ENCODE measurements at places on chromosomes 7 and 10.

DNA sequence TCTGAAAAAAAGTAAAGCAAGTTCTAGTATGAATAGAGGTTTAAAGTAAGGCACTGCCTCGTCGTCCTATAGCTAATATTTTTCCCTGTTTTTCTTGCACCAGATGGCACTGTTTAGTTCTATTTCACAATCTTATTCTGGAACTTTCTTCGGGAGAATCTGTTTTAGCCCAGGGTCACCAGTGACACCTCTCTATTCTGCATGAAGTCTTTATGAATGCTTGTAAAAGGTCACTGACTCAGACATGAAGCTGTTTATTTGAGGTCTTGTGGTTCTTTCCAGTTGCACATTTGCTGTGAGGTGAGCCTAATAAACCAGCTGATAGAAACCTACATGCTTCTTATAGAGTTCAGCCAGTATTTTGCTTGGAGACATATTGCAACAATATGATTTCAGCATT, 444.3 kb downstream of the AUTS2 start:
- DNase-seq: no peak

- no peak for DNase-seq
Measured at GRCh38 chr7:40947566-40947965, 755.3 kb downstream of the INHBA start.

- no peak for DNase-seq
Measured at GRCh38 chr10:1736144-1736971, 967 bp downstream of the ADARB2 start.

GRCh38 chr10:47260505-47261111, 39.4 kb upstream of the GDF10 start:
- no peak for DNase-seq

- DNase-seq: no peak
Measured at GRCh38 chr10:128704716-128705115, 578.5 kb upstream of the MKI67 start.

DNA sequence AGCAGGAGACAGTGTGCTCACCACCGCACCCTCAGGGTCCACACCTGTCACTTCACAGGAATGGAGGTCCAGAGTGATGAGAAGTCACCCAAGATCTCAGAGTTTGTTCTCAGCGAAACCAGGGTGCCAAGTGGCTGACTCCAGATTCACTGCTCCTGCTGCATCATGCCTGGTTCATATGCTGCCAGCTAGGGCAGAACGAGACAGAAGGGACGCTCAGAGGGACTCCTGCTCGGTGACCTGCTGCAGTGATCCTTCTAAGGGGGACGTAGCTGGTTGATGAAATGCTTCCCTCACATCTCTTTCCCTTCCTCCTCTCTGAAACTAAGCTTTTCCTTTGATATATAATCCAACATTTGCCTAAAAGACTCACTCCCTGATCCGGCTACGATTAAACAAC, 248.5 kb downstream of the SFMBT2 start:
- DNase-seq: no peak

- no peak for DNase-seq
Measured at GRCh38 chr7:138512092-138512858, 52.2 kb downstream of the TRIM24 start.

GRCh38 chr10:31133792-31134310, 102.2 kb upstream of the ZNF438 start:
- peak; percentile 52 for DNase-seq

DNA sequence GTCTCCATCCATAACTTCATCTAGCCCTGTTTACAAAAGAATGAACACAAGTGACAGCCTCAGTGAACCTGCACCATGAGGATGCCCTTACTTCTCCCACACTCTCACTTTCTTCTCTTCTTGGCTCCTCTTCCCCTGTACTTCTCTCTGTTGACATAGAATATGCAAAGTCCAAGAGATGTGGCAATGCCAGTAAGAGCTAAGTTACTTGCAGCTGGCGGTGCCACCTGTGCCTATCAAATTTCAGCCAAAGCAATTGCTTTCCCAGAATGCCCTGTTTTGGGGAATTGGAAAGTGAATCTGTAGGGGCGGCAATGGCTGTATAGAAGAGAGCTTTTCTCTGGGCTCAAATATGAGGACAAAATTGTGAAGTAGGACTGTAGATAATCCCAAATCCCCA, 557.8 kb downstream of the AUTS2 start:
- no peak for DNase-seq

GRCh38 chr7:7521259-7521658, 14.4 kb downstream of the COL28A1 start:
- DNase-seq: no peak

DNA sequence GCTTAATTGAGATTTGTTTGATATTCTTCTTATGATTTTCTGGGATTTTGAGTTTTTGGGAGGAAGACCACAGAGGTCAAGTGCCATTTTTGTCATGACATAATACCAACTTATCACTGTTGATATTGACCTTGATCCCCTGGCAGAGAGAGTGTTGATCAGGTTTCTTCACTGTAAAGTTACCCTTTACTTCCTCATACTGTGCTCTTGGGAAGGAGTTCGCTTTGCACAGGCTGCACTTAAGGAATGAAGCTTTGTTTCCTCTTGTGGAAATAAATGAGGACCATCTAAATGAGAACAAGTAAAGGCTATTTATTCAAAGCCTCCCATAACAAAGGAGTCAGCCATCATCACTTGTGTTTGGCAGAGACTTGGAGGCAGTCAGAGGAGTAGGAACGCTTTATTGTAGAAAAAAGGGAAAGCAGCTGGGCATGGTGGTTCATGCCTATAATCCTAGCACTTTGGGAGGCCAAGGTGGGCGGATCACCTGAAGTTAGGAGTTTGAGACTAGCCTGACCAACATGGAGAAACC, 16.1 kb downstream of the ST7 start:
- no peak for DNase-seq

GRCh38 chr10:3766046-3766756, 18.8 kb downstream of the KLF6 start:
- DNase-seq: no peak

DNA sequence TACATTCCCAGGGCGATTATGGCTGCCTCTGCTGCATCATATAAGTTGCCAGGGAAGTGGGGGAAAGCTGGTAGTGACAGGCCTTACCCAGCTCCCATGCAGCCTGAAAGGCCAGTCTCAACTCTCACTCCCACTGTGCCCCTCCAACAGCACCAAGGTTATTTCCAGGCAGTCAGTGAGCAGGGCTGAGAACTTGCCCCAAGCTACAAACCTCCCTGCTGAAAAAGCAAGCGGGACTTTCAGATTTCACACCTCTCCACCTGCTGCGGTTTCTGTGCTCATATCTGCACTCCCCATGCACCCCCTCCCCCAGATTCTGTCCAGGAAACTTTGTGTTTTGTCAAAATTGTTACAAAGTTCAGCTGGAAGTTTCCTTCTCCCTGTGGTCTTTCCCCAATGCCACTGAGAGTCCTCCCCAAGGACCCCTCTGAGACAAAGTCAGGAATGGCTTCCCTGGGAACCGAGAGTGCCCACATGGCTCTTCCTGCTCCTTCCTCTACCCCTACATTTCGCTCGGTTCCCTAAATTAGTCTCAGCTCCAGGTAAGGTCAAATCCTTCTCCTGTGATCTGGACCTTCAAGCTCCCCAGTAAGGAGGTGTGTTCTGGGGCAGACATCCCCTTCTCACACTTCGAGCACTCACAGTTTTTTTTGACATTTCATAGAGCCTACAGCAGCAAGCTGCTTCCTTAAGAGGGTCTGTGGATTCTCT, 25.3 kb upstream of the WNT2 start:
- no peak for DNase-seq

GRCh38 chr10:50919010-50919409, 33.6 kb upstream of the A1CF start:
- no peak for DNase-seq

- DNase-seq: no peak
Measured at GRCh38 chr7:7014827-7015595, 167.3 kb upstream of the C1GALT1 start.

- no peak for DNase-seq
Measured at GRCh38 chr7:41207141-41207540, 495.7 kb downstream of the INHBA start.

DNA sequence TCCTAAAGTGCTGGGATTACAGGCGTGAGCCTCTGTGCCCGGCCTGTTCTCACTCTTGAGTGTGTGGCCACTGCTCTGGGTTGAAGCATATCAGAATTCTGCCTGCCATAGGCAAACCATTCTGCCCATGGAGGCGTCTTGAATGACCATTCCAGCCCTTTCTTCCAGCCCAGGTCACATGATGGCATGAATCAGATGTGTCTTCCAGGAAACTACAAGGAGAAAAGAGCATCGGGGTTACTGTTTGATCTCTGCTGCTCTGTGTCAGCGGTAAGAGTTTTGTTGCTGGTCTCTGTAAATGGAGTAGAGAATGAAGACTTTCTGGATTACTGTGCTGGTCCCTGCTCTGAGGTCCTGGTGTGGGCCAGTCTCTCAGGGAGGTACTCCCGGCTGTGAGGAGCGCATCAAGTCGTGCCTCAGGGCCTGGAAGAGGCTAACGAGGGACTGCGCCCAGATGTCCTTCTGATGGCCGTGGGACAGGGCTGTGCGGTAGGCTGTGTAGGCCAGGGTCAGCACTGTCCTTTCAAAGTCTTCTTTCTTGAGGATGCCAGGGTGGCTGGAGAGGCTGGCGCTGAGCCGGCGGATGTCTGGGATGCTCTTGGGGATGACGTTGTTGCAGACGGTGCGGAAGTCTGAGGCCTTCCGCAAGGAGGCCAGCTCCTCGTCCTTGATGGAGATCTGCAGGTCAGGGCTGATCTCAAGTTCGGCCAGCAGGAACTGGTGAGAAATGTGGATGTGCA, 5.8 kb upstream of the SLC13A4 start:
- no peak for DNase-seq

GRCh38 chr7:22885797-22886261, 63.2 kb upstream of the TOMM7 start:
- no peak for DNase-seq

DNA sequence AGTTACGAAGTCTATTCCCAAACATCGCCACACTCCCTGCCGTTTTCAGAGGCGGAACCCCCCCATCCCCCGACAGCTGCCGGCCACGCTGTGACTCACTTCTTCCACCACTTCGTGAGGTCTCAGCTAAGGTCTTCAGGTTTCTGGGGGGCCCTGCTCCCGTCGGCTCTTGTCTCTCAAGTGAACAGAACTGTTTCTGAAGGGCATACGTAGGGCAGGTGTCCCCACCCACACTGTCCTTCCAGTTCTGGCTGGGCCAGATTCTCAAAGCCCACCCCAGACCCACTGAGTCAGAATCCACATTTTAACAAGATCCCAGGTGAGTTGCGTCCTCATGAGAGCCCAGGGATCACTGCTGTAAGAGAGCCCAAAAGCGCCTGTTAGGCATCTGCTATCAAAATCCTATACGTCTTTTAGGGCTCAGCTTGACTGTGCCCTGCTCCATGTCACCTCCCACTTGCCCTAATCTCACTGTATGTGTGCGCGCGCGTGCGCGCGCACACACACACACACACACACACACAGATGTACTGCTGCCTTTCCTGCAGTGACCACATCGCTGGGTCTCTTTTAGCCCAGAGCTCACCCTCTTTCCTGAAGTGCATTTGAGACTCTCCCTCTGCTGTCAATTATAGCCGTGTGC, 78.8 kb downstream of the PROSER2 start:
- no peak for DNase-seq

DNA sequence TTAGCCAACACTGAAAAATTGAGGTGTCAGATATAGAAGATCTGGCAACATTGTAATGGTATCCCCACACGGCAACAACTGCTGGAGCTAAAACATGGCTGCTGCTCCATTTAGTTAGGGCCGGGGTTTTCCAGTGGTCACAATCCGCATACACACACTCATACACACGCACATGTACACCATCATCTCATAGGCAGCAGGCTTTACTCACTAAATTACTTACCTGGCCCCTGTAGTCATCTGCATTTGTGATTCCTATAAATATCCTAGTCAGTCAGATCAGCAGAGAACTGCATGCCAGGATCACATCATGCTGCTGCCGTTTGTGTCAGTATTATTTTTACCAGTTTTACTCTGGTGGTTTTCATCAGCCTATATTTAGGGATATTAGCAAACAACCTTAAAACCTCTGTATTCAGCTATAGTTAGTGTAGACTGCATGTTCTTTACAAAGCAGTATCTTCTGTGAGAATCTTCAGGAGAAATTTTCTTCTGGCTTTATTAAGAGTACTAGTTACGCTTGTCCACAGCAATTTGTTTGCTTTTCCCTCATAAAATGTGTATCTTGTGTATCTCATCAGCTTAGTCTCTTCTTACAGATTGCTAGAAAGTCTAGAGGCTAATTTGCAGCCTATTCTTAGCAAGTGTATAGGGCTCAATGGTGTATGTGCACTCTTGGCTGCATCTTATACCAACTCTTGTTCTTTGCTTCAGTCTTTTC, 38.3 kb upstream of the PTPN12 start:
- no peak for DNase-seq
